ENCODE measurements at places on chromosomes 2 and 18. TPM values are rescaled to one million over a fixed set of nuclear protein-coding genes. Genes with fewer than 3 reads are reported as not detected.
A peak's percentile ranks its signal among the peaks of the same experiment; 100 is the strongest.

CCDC121 gene
- 0.74 TPM for total RNA-seq

DNA sequence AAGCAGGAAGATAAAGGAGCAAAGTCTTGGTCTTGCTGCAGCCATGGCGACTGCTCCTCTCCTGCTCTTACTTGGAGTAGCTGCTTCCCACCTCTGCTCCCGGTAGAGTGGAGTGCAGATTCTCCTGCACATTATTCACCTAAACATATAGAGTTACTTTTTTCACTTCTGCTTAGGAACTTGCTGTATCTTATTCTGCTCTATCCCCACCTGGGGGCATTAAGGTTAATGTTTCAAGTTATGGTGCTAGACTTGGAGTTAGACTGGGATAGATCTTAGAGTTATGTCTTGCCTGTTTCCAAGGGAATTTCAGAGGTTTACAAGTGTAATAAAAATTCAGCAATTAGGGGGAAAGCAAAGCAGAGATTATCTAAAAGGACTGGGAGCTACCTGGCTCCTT lies 144.2 kb downstream of the SETBP1 start:
- DNase-seq = no peak

DNA sequence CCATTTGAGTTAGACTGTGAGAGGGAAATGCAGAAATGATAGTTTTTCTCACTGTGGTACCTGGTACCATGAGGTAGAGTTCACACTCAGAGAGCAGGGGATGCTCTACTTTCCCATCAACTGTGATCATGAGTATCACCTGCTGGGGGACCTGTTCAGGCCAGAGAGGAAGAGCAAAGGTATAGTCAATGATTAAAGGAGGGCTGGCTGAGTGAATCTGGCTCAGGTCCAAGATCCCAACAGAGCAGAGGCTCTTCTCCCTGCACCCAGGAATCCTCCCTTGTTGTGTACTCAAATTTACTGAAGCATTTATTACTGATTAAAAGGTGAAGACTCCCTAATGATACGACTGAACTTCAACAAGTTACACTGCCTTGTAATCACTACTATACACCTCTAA lies 104.6 kb upstream of the CHRNA1 start:
- no peak for DNase-seq

DNA sequence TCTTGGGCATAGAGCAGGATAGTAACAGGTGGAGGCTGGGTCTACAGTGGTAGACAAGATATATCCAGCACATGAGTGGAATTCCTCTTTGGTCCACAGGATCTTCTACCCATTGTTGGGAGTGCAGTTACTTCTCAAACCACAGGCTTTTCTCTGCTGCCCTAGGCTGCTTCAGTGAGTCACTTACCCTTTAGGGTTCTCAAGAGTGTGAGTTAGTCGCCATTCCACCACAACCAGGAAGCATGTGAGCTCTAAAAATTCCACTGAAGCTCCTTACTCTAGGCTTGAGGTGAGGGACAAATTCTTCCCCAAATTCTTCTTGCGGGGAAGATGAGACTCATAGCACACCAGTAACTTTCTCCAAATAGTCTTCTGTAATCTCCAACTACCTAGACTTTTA lies 189.4 kb downstream of the PLCL1 start:
- DNase-seq = peak; percentile 15

ALPG gene
- not detected for total RNA-seq

DNA sequence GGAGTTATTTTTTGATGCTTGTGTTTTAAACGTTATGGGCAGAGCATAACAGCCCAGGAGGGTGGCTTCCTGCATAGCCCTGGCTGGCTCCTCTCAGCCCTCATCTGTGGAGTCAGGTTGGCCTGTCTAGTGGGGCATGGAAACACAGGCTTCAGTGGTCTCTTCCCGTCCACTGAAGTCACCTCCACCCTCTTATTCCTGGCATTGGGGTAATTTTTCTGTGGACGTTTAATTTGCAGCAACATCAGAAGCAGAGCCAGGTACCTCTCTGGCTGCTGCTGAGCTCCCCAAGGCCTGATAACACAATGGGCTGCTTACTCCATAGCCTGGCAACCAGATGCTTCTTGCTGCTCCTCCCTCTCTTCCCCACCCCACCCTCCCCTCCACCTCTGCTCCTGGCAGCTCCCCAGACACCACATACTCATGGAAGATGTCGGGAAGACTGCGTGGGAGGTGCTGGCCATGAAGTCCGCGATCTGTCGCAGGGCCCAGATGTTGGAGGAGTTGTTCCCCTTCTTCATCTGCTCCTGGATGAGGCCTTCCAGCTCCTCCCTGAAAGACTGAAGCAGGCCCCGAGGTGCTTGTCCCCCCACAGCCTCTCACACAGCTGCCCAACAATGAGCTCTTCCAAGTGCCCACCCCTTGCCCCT lies 64.0 kb downstream of the ADD2 start:
- peak; percentile 38 for DNase-seq

EPB41L3 gene
- 64.6 TPM for total RNA-seq

DNA sequence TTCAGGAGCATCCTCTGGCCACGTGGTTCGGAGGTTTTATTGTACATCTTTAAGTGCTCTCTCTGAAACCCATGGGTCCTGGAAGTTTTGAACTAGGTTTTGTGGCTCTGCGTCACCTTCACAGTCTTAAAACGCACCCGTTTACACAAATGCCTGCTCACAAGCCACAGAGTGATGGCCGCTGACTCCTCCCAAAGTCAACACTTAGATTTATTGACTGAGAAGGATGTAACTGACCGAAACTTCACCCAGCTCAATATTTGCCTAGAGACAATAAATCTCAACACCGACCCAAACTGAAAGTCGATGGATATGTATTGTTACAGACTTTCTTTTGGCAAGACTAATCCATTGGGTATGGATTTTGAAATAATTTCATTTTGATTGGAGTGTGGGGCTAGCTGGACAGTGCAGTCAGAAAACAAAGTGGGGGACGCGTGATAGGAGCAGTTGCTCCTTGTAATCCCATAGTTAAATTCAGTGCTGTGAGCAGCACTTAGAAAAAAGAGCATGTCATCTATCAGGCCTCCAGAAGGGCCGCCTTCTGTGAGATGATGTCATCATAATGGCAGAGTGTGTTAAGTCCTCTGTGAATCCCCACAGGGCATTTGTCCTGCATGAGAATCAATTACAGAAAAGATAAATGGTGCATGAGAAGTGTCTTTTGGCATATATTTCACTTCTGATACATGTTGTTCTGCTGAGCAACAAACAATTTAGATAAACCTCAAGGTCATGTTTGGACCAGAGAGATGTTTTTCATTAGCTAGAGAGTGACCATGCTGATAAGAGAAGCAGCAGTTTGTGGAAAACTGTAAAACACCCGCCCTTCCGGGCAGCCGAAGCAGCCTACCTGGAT lies 183.7 kb downstream of the INO80D start:
- DNase-seq = peak; percentile 24

NEU4 gene
- not detected for total RNA-seq

- no peak for DNase-seq
Measured at GRCh38 chr2:150571121-150571520, 83.7 kb upstream of the RND3 start.

LAMA1 gene
- 2.6 TPM for total RNA-seq

DNA sequence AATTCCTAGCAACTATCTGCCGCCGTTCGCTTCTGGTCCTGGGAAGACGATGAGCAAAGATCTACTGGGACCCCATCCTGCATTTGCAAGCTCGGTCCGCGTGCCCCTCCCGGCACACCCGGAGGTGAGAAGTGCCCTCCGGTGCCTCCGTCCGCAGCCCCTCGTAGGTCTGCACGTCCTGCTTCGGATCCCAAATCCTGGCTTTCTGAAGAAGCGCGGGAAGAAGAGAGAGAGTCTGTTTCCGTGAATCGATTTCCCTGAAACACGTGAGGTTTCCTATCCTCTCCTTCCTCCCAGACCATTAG lies 5.0 kb upstream of the OSR1 start:
- DNase-seq = no peak

KRTCAP3 gene
- not detected for total RNA-seq

GRCh38 chr2:164903204-164903603 lies 52.1 kb downstream of the SLC38A11 start:
- DNase-seq = peak; percentile 55

ITGA4 gene
- total RNA-seq = 11.3 TPM

OXER1 gene
- not detected for total RNA-seq

- DNase-seq = no peak
Measured at GRCh38 chr2:217559084-217559483, 443.7 kb downstream of the TNS1 start.

DNA sequence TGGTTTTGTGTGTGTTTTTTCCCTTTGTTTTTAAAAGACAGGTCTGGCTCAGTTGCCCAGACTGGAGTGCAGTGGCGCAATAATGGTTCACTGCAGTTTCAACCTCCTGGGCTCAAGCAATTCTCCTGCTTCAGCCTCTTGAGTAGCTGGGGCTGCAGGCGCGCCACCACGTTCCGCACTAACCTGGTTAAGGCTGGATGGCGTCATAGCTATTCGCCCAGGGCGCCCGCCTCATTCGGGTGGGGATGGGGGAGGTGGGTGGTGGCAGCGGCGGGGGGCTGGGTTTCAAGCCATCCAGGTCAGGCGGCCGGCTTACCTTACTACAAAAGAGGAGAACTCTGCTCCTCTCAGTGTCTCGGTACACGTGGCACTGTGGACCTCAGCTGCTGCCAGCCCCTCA lies 42.8 kb downstream of the EEF1B2 start:
- no peak for DNase-seq

CNDP1 gene
- total RNA-seq = not detected

LRRC30 gene
- total RNA-seq = not detected

GRCh38 chr2:121234144-121234543 lies 50.9 kb downstream of the TFCP2L1 start:
- no peak for DNase-seq

GRCh38 chr2:158498749-158499136 lies 42.0 kb downstream of the PKP4 start:
- no peak for DNase-seq
